ENCODE measurements at places on chromosomes 13 and 19.

DNA sequence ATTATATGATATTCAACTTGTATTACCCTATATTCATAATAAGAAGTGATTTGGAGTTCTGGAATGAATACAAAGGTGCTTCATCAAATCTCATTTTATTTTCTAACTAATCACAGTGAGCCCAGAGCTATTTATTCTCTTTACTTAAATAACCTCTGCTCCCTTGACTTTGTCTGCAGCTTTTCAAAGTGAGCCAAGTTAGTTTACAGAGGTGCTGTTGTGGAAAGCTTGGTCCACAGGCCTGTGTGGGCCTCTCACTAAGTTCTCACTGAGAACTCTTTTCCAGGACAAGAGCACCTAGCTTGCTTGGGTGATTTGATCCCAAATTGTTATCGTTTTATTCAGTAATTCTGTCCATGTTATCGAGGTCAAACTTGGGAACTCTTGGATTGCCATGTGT lies 319.3 kb downstream of the RFC3 start:
- DNase-seq = no peak

DNA sequence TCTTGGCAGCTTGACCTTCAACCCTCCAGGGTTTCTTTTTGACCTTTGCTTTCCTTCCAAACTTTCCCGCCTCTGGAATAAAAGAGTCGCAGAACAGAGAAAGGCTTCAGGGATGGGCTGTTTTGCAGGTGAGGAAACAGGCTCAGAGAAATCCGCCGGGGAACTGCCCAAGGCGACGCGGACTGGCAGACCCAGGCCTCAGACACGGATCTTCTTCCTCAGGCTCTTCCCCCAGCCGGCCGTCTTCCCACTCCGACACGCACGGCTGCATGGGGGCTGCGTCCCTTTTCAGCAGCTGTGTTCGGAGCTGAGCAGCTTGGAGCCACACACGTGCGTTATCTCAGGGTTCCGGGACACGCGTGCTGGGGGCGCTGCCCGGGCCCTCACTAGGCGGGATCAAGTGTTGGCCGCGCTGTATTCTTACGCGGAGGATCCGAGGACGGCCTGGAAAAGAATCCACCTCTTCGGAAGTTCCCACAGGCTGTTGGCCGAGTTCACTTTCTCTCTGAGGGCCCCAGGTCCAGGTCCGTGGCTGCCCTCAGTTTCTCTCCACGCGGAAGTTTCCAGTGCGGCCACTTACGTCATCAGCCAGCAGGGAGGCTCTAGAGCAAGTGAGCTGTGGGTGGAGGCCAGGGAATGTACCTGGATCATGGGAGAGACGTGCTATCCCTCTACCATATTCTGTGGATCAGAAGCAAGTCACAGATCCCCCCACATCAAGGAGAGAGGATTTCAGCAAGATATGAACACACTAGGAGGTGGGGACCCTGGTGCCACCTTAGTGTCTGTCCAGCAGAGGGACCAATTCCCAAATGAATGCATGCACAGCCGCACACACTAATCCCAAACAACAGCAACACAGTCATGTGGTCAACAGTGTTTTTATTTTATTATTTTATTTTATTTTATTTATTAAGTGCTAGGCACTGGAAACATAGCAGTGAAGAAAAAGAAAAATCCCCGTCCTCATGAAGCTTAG lies 100.4 kb downstream of the ING1 start:
- no peak for DNase-seq

- no peak for DNase-seq
Measured at GRCh38 chr19:21934593-21934992, 76.2 kb downstream of the ZNF208 start.

- peak; percentile 35 for DNase-seq
Measured at GRCh38 chr19:55454787-55455243, 6.6 kb downstream of the ISOC2 start.

DNA sequence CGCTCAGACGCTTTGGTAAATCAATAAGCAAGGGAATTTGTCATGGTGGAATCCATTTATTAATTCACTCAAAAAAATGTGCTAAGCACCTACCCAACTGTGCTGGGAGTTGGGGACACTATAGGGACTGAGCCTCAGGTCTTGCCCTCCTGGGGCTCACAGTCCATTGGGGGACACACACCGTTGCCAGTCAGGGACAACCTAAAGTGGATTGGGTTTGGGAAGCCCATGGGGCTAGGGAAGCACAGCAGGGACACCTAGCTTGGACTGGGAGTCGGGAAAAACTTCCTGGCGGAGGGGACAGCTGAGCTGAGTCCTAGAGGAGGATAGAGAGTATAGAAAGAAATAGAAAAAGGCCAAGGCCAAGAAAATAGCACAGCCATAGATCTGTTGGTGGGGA lies 8.5 kb downstream of the FOSB start:
- no peak for DNase-seq

GRCh38 chr13:90015565-90016507 lies 1331.7 kb upstream of the MIR17HG start:
- no peak for DNase-seq

DNA sequence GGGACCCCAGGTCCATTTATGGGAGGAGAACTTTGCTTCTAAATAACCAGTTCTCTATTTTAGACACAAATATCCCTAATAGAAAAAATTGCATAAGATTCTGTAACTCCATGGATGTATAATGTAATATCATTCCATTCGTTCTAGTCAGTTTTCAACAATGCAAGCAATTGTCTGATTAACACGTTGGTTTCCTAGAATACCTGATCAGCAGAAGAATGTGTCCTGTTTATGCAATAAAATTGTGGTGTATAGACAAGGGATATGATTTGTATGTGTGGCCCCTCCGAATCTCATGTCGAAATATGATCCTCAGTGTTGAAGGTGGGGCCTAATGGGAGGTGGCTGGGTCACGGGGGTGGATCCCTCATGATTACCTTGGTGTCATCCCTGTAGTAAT lies 62.1 kb downstream of the RUBCNL start:
- DNase-seq = no peak

GRCh38 chr13:106491928-106492587 lies 43.4 kb downstream of the EFNB2 start:
- no peak for DNase-seq

- no peak for DNase-seq
Measured at GRCh38 chr13:20525144-20525600, 485 bp downstream of the CRYL1 start.

DNA sequence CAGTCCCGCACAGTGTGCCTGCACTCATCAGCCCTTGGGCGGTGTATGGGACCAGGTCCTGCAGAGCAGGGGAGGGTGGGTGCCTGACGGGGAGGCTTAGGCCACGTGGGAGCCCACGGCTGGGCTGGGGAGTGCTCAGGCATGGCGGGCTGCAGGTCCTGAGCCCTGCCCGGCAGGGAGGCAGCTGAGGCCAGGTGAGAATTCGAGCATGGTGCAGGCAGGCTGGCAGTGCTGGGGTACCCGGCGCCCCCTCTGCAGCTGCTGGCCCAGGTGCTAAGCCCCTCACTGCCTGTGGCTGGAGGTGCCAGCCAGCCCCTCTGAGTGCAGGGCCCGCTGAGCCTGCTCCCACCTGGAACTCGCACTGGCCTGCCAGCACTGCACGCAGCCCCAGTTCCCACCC lies 630.9 kb upstream of the PCDH20 start:
- DNase-seq = no peak

DNA sequence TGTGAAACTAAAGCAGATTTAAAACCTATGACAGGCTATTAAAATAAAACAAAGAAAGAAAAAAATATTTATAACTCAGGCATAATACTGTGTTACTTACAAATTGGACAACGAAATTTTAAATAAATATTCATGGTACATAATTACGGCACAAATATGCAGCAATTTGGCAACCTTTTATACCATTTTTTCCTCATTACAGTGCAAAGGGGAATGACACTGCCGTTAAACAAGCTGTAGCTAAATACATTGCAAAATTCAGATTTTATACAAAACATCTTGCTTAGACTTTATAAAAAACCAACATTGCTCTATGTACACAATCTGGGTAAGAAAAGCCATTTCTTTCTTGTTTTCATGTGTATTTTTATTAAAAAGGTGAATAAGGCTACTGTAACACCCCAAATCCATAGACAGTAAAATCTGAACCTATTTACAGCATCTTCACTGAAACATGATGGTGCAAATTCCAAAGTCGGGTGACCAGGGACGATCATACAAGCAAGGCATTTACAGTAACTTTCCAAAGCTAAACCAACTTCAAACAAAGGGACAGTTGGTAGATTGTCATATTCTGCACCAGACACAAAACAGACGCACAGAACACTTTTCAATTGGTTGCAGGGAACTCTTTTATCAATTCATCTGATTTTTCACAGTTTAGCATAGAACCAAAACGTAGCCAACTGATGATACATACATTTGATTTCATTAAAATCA lies 45.5 kb downstream of the EFNB2 start:
- no peak for DNase-seq

GRCh38 chr13:99995104-99995588 lies 13.6 kb downstream of the ZIC2 start:
- no peak for DNase-seq

GRCh38 chr13:79406597-79406908 lies 498 bp upstream of the RBM26 start:
- no peak for DNase-seq

GRCh38 chr19:49817964-49818648 lies at the start of gene MED25:
MED25 (plus strand) TSS chr19:49818289; CDS start chr19:49818342, 53 bp downstream.
- peak; percentile 83 for DNase-seq

- DNase-seq = no peak
Measured at GRCh38 chr19:21430675-21431074, 33.7 kb downstream of the ZNF493 start.

GRCh38 chr13:100608906-100609305 lies 20.3 kb upstream of the GGACT start:
- DNase-seq = no peak

GRCh38 chr19:13225973-13226865 lies 76.0 kb downstream of the IER2 start:
- DNase-seq = no peak

GRCh38 chr19:32164384-32164992 lies 180.9 kb upstream of the ZNF507 start:
- no peak for DNase-seq

GRCh38 chr13:27310946-27311345 lies 40.3 kb downstream of the RASL11A start:
- DNase-seq = no peak

- no peak for DNase-seq
Measured at GRCh38 chr19:51006406-51006805, 5.0 kb upstream of the KLK8 start.

DNA sequence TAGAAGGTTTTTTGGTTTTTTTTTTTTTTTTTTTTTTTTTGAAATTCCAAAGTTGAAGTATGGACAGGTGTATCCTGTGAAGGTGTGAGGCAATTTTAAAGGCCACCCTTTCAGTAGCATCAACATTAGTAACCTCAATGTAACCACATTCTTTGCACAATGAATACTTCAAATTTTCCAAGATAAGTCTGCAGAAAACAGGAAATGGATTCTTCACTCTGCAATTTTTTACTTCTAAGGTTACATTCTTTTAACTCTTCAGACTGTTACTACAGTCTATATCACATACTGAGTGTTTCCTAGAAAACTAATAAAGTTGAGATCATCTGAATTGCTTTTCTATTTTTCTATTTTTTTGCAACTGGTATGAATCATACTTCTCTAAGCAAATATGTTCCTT lies 569.0 kb upstream of the GPC6 start:
- DNase-seq = no peak

GRCh38 chr13:23799945-23800344 lies 89.3 kb downstream of the MIPEP start:
- no peak for DNase-seq

GRCh38 chr19:44356383-44357111 lies at the start of gene ZNF112:
ZNF112 (minus strand) TSS chr19:44356680; CDS start chr19:44340539, 16,141 bp downstream.
- no peak for DNase-seq

- peak; percentile 52 for DNase-seq
Measured at GRCh38 chr19:18023622-18024251, 15.8 kb downstream of the ARRDC2 start.

- DNase-seq = no peak
Measured at GRCh38 chr19:530134-531008, 1.2 kb upstream of the CDC34 start.

DNA sequence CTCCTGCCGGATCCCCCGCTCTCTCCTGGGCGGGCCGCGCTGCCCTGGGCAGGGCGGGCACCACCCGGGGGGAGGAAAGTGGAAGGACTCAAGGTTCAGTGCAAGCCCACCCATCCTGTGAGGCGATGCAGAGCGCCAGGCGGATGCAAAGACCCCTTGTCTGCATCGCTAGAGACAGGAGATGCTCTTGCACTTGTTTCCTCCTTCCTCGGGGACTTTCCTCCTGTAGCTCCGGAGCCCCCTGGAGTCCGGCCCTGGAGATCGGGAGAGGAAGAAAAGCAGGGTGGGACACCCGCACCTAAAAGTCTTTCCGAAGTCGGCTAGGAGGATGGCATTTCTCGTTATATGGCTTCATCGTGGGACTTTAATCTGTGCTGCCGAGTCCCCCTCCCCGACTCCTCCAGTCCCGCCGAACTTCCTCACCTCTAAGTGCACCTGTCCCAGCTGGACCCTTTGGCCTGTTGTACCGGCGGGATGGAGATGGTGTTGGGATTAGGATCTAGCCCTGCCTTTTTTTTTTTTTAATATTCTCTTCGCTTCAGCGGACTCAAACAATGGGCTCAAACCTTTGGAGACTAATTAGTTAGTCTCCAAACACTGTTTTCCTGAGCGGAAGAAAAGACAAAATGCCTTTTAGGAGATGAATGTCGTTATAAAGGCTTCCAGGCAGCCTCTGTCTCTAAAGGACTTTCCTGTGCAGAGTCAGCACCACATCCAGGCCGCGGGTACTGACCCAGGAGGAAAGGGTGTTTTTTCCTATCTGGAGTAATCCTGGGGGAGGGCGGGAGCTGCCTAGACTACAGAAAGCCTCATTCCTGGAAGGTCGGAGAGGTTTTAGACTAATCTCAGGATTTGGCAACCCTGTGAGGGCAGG lies 725 bp downstream of the FAM124A start:
- DNase-seq = no peak

DNA sequence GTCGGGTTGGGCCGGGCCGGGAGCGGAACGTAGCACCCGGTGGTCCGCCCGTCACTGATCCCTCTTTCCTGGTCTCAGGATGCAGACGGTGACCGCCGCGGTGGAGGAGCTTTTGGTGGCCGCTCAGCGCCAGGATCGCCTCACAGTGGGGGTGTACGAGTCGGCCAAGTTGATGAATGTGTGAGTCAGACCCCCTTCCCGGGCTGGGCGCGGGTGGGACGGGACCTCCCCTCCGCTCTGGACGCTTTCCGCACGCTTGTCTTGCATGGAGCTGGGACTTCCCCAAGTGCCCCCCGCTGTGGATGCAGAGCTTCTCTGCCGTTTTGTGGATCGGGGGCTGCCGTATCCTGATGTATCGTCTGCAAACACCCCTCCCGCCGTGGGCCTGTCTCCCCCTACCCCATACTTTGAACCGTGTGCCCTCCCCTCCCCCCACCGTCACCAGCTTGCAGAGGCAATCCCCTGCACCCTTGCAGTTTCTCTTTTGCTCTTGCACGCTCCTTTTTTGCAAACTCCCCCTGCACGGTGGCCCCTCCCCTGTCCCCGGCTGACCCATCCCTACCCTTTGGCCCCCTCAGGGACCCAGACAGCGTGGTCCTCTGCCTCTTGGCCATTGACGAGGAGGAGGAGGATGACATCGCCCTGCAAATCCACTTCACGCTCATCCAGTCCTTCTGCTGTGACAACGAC lies 669 bp downstream of the GADD45B start:
- peak; percentile 55 for DNase-seq

GRCh38 chr19:41307090-41307875 lies 2.7 kb upstream of the CCDC97 start:
- no peak for DNase-seq

- no peak for DNase-seq
Measured at GRCh38 chr13:90108547-90108946, 1238.9 kb upstream of the MIR17HG start.

Data from activated T-cell treated with anti-CD3 and anti-CD28 coated beads for 1 hour (primary cell).